SW480 (cell line): ENCODE measurements at places on chromosomes 7 and 10.

GRCh38 chr10:88113657-88114272, 250.3 kb downstream of the PTEN start:
- no peak for DNase-seq

- peak; percentile 40 for DNase-seq
These were observed 117.4 kb downstream of the INPP5A start for GRCh38 chr10:132654708-132655661.

DNA sequence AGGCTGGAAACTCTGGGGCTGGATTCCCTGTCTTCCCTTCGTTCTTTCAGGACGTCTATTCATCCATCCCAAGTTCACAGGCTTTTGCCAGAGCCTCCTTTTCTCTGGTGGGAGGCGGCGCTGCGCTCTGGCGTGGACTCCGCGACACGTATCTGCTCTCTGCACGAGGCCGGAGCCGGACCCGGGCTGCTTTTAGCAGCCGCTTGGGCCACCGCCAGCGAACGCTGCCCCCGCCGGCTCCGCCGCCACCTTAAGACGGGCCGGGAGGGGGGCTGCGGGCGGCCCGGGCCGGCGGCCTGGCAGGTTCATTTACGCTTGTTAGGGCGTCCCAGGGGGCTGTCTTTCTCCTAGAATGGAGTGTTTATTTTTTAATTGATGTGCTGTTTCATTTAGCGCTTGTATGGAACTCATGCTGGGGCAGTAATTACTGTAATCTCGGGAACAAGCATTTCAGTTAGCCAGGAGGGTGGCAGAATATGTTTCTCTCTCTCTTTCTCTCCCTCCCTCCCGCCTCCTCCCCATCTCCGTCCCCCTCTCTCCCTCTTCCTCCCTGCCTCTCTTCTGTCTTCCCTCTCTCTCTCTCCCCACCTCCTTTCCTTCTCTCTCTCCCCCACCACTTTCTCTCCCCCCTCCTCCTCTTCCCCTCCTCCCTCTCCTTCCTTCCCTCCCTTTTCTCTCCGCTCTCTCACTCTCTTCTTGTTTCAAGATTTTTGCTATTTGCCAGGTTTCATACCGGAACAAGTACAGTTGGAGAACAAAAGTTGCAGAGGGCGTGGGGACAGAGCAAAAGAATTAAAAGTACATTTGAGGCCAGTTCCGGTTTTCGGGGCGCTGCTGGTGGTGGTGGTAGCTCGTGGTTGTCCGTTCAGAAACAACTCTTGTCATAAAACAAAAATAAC, 1.3 kb upstream of the FZD8 start:
- DNase-seq = peak; percentile 38

DNA sequence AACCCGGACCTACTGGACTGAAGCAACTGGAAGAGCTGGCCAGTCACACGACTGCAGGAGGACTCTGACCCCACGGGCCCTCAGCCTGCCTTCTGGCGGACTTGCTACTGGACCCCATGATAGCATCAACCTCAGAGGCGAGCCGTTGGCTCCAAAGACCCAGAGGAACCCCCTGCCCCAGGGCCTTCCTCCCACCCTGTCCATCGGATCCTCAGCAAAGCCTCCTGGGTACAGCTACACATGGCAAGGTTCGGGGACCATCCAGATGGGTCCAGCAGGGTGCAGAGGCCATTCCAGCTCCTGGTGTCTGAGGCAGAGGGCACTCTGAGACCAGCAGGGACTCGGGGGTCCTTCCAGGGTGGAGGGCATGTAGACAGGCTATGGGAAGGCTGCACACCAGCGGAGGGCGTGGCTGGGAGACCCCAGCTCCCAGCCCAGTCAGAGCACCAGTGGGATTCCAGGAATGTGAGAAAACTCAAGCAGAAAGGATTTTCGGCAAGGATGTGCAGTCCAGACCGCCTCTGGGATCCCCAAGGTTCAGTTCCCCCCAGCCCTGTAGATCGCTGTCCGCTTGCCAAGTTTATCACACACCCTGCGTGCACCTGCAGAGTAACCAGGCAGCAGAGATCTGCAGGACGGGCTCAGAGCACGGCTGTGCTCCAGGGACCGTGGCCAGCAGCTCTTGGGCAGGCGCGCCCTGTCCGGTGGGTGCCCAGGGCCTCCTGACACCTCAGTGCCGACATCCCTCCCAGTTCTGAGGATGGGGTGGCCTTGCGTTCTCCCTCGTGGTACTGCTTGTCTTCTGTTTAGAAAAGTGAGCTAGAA, 89.8 kb upstream of the PPP2R2D start:
- no peak for DNase-seq

- DNase-seq = no peak
These were observed 283.2 kb downstream of the ARL4A start for GRCh38 chr7:12970626-12971025.

DNA sequence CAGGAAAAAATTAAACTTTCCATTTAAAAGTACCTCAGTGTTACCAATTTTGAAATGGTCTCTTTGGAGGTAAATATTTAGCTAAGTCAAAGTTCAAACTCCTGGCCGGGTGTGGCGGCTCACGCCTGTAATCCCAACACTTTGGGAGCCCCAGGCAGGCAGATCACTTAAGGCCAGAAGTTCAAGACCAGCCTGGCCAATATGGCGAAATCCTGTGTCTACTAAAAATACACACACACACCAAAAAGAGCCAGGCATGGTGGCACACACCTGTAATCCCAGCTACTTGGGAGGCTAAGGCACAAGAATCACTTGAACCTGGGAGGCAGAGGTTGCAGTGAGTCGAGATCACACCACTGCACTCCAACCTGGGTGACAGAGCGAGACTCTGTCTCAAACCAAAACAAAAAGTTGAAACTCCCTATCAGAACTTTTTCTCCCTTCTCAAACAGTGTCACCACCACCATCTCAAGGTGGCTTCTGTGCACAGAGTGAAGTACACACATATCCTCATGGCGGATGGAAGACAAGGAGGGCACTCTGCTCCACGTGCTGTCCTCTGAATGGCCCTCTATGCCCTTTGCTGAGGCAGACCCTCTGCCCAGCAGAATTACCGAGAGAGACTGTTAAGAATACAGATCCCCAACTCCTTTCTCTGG, 11.7 kb upstream of the PIK3CG start:
- no peak for DNase-seq

DNA sequence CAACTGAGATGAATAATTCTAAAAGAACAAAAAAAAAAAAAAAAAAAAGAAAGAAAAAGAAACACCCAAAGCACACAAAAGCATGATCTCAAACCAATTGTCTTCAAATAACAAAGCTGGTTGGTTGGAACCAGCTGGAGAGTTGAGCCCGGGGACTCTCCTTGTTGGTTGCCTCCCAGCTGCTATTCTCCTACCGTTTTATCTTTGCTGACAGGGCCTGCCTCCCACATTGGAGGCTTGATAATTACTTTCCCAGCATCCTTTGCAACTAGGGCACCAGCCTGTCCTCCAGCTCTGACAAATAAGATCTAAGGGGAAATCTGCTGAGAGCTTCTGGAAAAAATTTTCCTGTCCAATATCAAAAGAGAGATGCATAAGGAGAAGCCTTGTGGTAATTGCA, 6.8 kb downstream of the PON1 start:
- DNase-seq = no peak

DNA sequence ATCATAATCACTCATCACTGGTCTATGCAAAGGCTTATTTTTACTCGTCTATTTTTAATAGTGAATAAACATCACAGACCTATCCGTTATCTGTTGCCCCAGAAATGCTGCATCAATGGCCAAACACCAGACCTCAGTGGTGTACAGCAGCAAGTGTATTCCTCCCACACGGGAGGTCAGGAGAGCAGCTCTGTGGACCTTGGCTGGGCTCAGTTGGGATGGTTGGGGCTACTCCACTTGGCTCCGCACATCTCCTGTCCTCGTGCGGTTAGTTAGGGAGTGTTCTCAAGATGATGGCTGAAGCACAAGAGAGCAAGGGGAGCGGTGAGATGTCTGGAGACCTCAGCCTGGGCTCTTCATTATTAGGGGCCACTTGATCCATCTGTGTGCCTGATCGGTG, 2.0 kb downstream of the AKR1E2 start:
- DNase-seq = no peak

DNA sequence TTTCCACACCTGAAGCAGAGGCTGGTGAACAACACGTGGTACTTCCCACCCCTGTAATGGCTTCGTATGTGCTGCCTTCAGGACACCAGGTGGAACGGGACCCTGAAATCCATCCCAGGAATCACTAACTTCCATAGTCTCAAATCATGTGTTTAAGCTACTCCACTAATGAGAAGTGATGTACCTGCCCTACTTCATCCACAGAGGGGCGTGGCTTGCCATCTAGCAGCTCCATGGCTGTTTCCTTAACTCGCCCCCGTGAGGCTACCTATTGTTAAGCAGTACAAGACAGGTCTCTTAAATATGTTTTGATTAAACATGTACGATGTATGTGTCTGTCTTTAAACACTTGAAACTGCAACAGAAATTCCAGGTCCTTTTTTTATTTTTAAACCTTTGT, 31.8 kb downstream of the ARL3 start:
- no peak for DNase-seq

- DNase-seq = peak; percentile 76
These were observed 15.9 kb downstream of the PTPRE start for GRCh38 chr10:127922675-127923366.

DNA sequence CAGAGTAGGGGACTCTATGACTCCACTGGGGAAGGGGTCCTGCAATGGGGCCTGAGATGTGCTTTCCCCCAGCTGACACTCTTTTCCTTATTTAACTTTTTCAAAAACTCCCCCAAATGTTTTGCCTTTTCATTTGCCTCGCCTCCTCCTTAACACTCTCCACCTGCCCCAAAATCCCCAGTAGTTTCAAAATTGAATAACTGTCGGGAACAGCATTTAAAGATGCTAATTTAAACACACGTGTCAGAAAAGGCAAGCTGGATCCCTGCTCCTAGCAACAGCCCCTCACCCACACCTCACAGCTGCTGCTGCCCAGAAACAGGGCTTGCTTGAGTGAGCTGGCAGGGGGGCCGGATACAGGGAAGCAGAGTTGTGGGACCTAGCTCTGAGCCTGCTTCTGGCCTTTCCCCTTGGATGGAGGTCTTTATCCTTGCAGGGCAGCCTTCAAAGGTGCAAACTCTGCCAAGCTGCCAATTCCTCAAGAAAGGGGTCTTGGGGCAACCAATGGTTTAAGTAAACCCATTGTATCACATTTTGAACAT, 115.3 kb downstream of the KCNMA1 start:
- DNase-seq = no peak

- no peak for DNase-seq
These were observed 196.8 kb upstream of the PTPRZ1 start for GRCh38 chr7:121676168-121676567.

GRCh38 chr7:4135301-4135700, 546.8 kb upstream of the FOXK1 start:
- no peak for DNase-seq

DNA sequence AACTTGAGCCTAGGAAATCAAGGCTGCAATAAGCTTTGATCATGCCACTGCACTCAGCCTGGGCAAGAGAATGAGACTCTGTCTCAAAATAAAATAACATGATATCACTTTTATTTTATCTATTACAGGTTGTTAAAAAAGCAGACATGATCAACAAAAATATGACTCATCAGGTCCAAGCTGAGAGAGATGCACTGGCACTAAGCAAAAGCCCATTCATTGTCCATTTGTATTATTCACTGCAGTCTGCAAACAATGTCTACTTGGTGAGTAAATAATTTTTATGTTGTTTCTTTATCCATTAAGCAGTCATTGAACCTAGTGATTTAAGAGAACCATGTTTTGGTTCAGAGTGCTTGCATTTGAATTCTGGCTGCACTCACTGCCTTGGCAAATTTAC, 3.3 kb downstream of the MASTL start:
- no peak for DNase-seq

DNA sequence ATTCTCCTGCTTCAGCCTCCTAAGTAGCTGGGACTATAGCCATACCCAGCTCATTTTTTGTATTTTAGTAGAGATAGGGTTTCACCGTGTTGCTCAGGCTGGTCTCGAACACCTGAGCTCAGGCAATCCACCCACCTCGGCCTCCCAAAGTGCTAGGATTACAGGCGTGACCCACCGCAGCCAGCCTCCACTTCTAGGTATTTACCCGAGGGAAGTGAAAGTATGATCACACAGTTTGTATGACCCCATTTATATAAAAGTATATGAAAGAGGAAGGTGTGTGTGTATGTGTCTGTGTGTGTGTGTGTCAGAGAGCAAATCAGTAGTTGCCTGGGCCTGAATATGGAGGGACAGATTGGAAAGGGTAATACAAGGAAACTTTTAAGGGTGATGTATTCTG, 2.0 kb upstream of the PURB start:
- DNase-seq = no peak

DNA sequence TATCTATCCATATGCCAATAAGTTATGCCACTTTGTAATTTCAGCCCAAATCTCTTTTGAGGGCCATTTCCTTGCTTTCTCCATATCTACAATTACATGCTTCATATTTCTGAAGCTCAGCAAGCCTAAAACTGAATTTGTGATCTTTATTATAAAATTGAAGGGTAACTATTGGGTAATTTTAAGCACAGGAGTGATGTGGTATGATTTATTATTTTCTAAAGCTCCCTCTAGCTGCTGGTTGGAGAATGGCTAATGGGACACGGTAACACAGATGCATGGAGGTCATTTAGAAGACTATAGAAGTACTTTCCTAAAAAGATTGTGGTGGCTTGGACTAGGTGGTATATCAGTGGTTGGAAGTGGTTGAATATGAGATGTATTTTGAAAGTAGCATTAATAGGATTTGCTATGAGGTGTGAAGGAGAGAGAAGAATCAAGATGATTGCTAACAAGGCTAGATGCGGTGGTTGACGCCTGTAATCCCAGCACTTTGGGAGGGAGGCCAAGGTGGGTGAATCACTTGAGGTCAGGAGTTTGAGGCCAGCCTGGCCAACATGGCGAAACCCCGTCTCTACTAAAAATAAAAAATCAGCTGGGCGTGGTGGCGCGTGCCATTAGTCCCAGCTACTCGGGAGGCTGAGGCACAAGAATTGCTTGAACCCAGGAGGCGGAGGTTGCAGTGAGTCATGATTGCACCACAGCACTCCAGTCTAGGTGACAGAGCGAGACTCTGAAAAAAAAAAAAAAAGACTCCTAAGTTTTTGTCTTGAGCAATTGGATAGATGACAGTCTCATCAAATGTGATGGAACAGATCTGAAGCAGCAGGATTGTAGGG, 13.9 kb downstream of the KLHDC10 start:
- DNase-seq = peak; percentile 18

DNA sequence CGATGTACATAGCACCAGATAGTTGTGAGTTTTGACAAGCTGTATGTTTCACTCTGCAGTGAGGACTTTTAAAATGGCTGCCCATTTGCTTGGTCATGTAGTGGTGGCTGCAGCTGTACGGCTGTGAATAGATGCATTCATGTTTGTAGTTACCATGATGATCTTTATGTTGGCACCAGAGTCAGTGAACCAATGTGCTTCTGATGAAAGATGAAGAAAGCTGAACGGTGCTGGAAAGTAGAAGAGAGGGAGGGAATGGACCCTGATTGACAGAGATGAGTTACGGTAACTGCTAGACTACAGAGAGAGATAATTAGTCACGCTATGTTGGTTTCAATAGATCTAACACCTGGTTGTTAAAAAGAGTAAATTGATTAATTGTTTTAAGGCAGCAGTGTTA, 256.8 kb downstream of the CELF2 start:
- DNase-seq = no peak

- no peak for DNase-seq
These were observed 188.8 kb downstream of the GFRA1 start for GRCh38 chr10:116084161-116084560.

- no peak for DNase-seq
These were observed 45.2 kb upstream of the SAMD8 start for GRCh38 chr10:75066271-75066670.
